MM.1S (cell line): ENCODE measurements at places on chromosomes 1 and 21.

GRCh38 chr1:183030053-183030452 lies 6.8 kb downstream of the LAMC1 start:
- no peak for DNase-seq

DNA sequence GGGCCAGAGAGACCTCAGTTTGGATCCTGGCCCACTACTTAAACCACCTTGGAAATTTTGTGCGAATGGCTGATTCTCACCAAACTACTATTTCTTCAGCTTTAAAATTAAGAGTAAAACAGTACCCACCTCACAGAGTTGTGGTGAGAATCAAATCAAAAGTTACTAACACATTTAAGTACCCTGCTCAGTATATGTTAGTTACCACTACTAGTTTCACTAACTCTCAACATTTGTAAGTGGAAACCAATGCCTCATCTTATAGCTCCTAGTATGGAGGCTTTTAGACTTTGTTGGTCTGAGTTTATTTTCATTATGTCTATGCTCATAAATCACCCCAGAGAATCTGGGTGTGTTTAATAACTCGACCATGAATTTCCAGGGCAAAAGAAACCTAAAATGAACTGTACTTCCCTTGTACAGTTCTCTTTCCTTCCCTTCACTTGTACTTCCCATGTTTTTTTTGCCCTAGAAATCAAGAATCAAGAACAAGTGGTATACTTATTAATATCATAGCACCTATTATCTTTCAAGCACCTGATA lies 11.6 kb upstream of the SERBP1 start:
- DNase-seq, result no peak

DNA sequence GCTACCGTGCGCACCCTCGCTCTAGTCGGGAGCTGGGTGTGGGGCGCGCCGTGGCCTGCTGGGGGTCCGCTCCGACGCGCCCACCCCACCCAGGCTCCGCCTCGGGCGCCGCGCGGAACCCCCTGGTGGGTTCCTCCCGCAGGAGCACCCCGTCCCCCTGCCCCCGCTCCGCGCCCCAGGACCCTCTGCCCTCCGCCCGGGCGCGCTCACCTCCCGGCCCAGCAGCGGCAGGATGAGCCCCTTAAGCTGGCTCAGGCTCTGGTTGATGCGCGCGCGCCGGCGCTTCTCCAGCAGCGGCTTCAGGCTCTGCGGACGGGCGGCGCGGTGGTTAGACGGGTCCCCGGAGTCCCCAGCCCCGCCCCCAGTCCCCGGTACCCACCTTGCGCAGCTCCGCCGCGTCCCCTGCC lies 319 bp downstream of the HES2 start:
- no peak for DNase-seq

- no peak for DNase-seq
Observed at GRCh38 chr1:108829498-108829916, 27.4 kb downstream of the AKNAD1 start.

GRCh38 chr1:98404866-98405265 lies 256.7 kb upstream of the SNX7 start:
- DNase-seq, result no peak

DNA sequence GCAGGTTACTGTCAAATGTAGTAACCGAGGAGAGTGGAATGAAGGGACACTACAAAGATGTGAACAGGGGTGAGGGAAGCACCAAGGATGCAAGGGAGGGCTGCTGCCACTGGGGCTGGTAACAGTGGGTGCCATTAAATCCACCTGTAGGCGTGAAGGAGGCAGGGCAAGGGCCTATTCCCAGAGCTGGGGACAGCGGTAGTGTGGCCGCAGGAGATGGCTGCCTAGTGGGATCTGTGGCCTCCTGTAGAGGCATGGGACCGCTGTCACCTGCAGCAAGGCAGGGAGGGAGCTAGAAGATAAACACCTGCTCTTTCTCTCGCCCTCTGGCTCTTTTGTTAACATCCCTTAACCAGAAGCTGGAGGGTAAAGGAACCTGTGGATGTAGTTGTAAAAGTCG lies 80.5 kb upstream of the CNIH3 start:
- DNase-seq, result no peak

GRCh38 chr1:92016720-92017316 lies 13.0 kb upstream of the EPHX4 start:
- DNase-seq, result no peak

GRCh38 chr1:73593364-73593763 lies 604.6 kb downstream of the LRRIQ3 start:
- DNase-seq, result peak; percentile 29

DNA sequence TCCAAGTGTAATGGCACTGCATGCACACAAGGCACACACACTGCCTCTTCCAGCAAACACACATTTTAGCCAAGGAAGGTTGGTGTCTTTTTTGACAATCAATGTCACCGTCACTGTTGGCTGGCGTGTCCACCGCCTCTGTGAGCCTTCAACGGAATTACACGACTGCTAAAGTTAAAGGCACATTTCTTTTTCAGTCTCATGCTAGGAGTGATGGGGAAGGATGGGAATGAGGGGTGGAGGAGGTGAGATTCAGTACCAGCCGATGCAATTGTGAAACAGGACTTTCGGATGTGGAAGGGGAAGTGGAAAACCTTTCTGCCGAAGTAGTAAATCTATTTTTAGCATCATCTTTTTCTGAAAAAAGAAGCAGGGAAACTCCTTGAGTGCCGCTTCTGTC lies 1.4 kb downstream of the ELAVL4 start:
- DNase-seq, result no peak

GRCh38 chr1:84689514-84690396 lies 506 bp downstream of the SSX2IP start:
- peak; percentile 36 for DNase-seq

GRCh38 chr21:38771536-38771935 lies 34.2 kb upstream of the ETS2 start:
- no peak for DNase-seq

GRCh38 chr1:72763481-72763880 lies 481.1 kb upstream of the NEGR1 start:
- no peak for DNase-seq

- peak; percentile 95 for DNase-seq
Observed at GRCh38 chr1:155000726-155001424, 1.7 kb upstream of the ZBTB7B start.

DNA sequence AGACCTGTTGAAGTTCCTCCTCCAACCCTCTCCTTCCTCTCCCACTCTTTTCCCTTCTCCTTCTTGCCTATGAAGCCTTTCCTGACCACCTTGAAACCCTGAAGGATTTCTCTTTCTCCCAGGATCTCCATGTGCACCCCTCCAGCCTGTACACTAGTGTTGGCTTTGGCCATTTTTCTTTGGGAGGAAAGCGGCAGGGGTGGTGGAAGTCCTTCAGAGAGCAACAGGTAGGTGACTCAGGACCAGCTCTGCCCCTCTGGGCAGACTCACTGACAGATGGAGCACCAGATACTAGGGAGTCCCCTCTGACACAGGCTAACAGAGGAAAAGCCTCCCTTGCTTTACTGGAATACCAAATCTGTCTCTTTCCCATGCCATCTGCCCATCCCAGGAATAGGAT lies 4.6 kb downstream of the SLC26A9 start:
- no peak for DNase-seq

GRCh38 chr1:16398371-16398953 lies 31.4 kb downstream of the SZRD1 start:
- no peak for DNase-seq

GRCh38 chr1:38644092-38644491 lies 215.5 kb downstream of the RRAGC start:
- DNase-seq, result no peak

GRCh38 chr1:26286064-26286416 lies 6.2 kb downstream of the SH3BGRL3 start:
- DNase-seq, result no peak

GRCh38 chr1:12486401-12487005 lies 131.5 kb downstream of the DHRS3 start:
- no peak for DNase-seq

DNA sequence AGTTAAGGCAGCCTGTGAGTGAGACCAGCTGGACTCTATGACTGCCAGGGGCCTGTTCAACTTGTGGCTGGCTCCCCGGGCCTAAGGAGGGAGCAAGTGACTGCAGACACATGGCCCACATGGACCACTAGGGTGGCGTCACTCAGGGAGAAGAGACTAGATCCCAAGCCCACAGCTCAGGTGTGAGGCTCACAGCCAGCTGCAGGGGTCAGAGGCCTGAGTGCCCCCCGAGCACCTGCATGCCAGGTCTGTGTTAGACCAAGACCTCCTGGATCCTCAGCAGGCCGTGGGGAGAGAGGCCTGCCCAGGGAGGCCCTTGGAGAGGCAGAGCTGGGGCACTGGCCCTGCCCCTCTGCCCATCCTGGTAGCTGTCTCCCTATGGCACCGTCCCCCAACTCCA lies 142.4 kb upstream of the RUNX3 start:
- no peak for DNase-seq

GRCh38 chr1:50112193-50112592 lies 3.5 kb downstream of the ELAVL4 start:
- DNase-seq, result no peak

GRCh38 chr1:27517301-27517700 lies 27.3 kb upstream of the WASF2 start:
- no peak for DNase-seq

- no peak for DNase-seq
Observed at GRCh38 chr1:172897738-172898137, 153.0 kb downstream of the TNFSF18 start.

DNA sequence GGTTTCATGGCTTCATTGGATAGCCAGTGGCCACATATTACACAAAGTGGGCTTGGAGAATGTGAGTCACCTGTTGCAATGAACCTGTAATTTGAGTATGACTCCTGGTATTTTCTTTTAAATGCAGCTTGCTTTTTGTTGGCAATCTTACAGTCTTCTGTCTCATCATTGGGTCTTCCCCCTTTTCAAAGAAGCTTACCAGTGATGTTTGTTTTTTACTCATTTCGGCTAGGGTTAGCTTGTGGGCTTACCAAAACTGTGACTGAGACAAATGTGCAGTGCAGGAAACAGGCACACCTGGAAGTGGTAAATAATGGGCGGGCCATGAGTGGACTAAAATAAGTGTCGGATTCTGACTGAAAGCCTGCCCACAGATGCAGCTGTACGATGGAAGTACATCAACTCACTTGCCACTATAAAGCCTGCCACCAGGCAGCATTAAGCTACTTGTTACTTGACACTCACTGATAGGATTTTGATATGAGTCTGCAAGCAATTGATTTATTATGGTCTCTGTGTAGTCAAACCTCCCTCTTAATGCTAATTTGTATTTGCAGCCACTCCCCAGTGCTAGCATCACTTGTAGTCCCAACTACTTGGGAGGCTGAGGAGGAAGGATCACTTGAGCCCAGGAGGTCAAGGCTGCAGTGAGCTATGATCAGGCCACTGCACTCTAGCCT lies 4.2 kb downstream of the HHAT start:
- peak; percentile 99 for DNase-seq

GRCh38 chr1:115307661-115308060 lies 30.4 kb downstream of the NGF start:
- no peak for DNase-seq

DNA sequence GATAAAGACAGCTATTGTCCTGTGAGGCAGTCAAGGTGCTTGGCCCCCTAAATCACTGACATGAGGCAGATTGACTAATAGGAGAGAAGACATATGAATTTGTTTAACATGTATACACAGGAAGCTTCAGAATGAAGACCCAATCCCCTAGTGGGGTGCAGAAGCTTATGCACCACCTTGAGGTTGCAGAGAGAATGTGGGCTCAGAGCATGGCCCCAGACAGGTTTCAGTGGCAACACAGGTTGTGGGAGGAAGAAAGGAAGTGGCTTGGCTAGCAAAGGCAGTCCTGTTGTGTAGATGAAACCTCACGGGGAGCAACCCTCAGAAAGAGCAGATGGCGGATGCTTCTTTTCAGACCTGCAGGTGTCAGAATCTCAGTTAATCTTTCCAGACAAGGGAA lies 37.0 kb upstream of the PARP1 start:
- peak; percentile 98 for DNase-seq

DNA sequence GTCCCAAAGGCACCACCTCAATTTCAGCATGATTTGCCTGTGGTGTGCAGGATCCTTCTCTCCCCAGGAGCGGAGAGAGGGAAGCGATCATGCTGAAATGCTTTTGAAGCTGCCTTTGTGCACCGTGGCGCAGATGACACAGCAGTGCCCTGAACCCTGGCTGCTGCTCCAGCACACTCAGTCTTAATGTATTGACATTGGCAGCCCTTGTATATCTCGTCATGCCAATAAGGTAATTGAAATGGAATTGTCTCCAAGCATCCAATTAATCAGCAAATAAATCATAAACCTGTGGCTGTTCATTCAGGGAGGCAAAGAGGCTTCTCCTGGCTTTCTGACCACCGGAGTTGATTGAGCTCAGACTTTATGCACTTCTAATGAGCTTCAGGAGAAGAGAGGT lies 139.8 kb downstream of the KAZN start:
- no peak for DNase-seq

GRCh38 chr1:225119307-225119706 lies 189.8 kb downstream of the DNAH14 start:
- DNase-seq, result no peak

GRCh38 chr1:22452481-22452957 lies 868 bp downstream of the ZBTB40 start:
- DNase-seq, result peak; percentile 49

GRCh38 chr1:94553323-94553730 lies 11.8 kb upstream of the F3 start:
- no peak for DNase-seq

- no peak for DNase-seq
Observed at GRCh38 chr1:160494620-160495019, 28.4 kb downstream of the SLAMF6 start.

- DNase-seq, result no peak
Observed at GRCh38 chr1:94698356-94698755, 121.8 kb upstream of the SLC44A3 start.

GRCh38 chr1:190717055-190717454 lies 239.4 kb upstream of the BRINP3 start:
- DNase-seq, result no peak

- DNase-seq, result no peak
Observed at GRCh38 chr1:246815693-246816270, 91.6 kb downstream of the SCCPDH start.

GRCh38 chr1:227411066-227411465 lies 92.8 kb upstream of the CDC42BPA start:
- DNase-seq, result no peak

DNA sequence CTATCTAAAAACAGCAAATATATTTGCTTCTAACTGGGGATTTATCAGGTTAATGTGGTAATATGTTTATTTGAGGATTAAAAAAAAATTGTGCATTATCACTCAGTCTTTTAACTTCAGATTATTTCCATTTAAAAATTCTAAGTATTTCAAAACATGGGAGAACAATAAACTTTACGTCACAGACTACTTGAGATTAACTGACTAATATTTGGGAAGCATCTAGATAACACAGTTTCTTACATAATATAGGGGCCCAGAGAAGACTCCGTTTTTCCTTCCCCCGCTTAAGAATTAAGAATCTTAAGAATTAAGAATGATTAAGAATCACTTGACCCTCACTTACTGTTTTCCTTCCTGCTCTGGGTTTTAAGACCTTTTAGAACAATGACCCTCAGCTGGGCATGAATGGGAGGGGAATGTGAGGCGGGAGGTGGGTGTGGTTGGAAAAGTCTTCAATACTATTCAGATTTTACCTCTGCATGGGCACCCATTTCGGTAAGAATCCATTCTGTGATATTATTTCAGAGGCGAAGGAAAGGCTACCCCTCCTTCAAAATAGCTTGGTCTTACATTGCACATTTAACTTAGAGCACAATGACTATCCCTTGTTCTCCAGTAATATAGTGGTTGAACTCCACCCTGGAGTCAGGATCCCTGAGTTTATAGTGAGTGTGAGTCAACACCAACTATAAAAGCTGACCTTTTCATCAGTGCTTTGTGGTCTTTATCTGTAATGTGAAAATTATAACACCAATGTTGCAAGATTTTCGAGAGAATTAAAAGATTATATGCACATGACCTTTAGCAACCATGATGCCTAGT lies 821.3 kb downstream of the USP25 start:
- DNase-seq, result no peak
